ENCODE measurements at places on chromosomes 16 and 17. TPM values are rescaled to one million over a fixed set of nuclear protein-coding genes. Genes with fewer than 3 reads are reported as not detected.

Gene NDUFB10
- polyA plus RNA-seq = 468 TPM

Gene ZNRF1
- polyA plus RNA-seq = 20.6 TPM

Gene SERPINF2
- polyA plus RNA-seq = 0.26 TPM

Gene DCXR
- 190 TPM for polyA plus RNA-seq

Gene MSLN
- 0.19 TPM for polyA plus RNA-seq

Gene AKAP1
- polyA plus RNA-seq = 36.3 TPM

Gene HOXB1
- not detected for polyA plus RNA-seq

DNA sequence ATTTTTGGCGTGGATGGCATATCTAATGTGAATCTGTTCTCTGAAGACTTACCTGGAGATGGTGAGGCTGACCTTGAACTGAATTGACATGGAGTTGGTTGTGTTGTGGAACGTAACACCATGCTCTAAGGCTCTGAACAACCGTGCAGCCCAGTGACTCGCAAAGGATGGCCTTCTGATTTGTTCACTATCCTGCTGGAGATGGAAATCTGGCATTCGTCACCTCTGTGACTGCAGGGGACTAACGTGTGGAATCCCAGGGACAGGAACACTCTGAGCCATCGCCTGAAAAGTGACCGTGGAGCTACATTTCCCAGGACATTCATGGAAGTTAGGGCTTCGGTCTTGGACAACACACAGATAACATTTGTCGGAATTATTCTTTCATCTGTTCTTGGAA is 61.1 kb downstream of the BANP start:
- no peaks in the 10 kb centered on the region for H3K27me3 ChIP-seq
- no peak overlapping the region for H3K4me3 ChIP-seq
- H3K36me3 ChIP-seq = peaks cover 33% of the 10 kb centered on the region
- no peak for DNase-seq
- H3K27ac ChIP-seq = no peak overlapping the region
- peaks cover 7% of the 10 kb centered on the region for H3K4me1 ChIP-seq

DNA sequence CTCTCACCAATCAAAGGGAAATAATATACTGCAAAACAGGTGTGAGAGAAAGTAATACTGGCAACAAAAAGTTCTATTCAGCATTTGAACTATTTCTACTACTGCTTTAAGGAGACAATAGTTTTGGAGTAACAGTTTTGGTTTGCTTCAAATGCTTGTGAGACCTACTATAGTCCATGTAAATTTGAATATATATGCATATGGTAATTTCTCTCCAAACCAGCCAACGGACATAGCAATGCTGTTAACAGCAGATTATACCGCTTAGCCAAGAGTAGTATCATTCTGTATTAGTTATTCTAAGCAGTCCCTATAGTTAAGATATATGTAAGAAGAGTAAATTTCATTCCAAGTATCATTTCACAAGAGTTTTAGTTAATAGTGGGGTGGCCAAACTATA is 18.5 kb downstream of the PHLPP2 start:
- H3K4me3 ChIP-seq = no peak overlapping the region
- no peak overlapping the region for H3K27ac ChIP-seq
- peaks cover 8% of the 10 kb centered on the region for H3K36me3 ChIP-seq

- no peaks in the 10 kb centered on the region for H3K36me3 ChIP-seq
- H3K4me3 ChIP-seq = no peak overlapping the region
- no peaks in the 10 kb centered on the region for H3K4me1 ChIP-seq
- H3K27ac ChIP-seq = no peak overlapping the region
Measured at GRCh38 chr17:67285360-67285759, 40.4 kb upstream of the HELZ start.

GRCh38 chr17:48478224-48479013 is 48.4 kb upstream of the SKAP1 start:
- DNase-seq = no peak
- no peaks in the 10 kb centered on the region for H3K27me3 ChIP-seq
- H3K36me3 ChIP-seq = no peaks in the 10 kb centered on the region
- H3K4me1 ChIP-seq = 0 out of 2 replicates have a peak, but pooled peaks cover 10% of the 10 kb centered on the region

DNA sequence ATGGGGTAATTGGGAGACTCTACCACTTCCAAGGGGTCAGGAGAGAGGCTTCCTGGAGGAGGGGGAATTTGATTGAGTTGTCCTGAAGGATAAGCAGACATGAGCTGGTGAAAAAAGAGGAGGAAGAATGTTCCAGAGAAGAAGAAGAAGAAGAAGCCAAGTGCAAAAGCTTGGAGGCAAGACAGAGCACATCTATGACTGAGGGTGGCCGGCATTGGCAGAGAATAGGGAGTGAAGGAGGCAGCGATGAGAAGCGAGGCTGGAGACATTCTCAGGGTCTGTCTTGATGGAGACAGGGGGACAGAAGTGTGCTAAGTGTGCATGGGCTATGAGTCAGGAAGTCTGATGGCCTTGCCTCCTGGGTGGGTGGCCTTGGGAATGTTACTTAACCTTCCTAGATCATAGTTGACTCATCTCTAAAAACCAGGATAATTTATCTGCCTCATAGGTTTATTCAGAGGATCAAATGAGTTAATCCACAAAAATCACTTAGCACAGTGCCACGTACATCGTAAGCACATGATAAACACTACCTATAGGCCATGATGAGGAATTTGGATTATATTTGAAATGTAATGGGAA is 171.7 kb downstream of the ABCC12 start:
- DNase-seq = no peak
- H3K4me3 ChIP-seq = no peak overlapping the region
- H3K27ac ChIP-seq = no peak overlapping the region

GRCh38 chr17:57135789-57136291 is 50.8 kb downstream of the AKAP1 start:
- no peak overlapping the region for H3K4me3 ChIP-seq
- peak overlapping the region; percentile 47 for H3K27ac ChIP-seq
- peak; percentile 47 for DNase-seq
- H3K36me3 ChIP-seq = no peaks in the 10 kb centered on the region

- no peak overlapping the region for H3K27ac ChIP-seq
- H3K4me1 ChIP-seq = no peaks in the 10 kb centered on the region
- H3K36me3 ChIP-seq = no peaks in the 10 kb centered on the region
- no peaks in the 10 kb centered on the region for H3K27me3 ChIP-seq
- DNase-seq = no peak
- no peak overlapping the region for H3K4me3 ChIP-seq
Measured at GRCh38 chr16:9820476-9821246, 361.6 kb downstream of the GRIN2A start.

GRCh38 chr16:60991886-60992285 is 1044.4 kb downstream of the CDH8 start:
- no peaks in the 10 kb centered on the region for H3K27me3 ChIP-seq
- H3K36me3 ChIP-seq = no peaks in the 10 kb centered on the region
- no peak for DNase-seq
- no peak overlapping the region for H3K4me3 ChIP-seq
- no peaks in the 10 kb centered on the region for H3K4me1 ChIP-seq

DNA sequence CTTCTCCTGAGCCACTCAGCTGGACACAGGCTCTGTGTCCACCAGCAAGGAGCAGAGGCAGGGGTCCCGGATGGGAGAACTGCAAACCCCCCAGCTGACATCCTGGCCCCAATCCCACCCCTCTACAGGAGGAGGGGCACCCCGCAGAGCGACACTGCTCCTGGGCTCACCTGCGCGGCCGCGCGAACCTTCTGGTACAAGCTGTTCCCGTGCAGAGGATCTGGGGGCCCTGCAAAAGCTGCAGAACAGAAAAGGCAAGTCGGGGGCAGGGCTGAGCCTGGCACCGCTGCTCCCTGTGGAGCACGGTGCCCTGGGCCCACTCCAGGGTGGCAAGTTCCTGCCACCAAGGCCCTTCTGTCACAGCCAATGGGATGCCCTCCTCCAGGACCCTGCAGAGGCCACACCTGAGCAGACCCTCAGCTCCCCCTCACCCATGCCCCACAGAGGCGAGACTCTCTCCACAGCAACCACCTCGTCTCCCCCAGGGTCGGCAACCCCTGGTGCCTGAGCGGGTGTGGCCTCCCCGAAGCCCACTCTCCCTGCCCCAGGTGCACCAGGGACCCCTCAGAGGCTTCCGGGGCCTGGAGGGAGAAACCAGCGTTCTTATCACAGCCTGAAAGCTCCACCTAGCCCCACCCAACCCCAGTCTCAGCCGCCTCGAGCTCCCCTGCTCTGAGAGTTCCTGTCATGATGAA is 4.9 kb downstream of the TEPSIN start:
- H3K4me1 ChIP-seq = no peaks in the 10 kb centered on the region
- no peak overlapping the region for H3K27ac ChIP-seq
- H3K4me3 ChIP-seq = no peak overlapping the region
- peaks cover 40% of the 10 kb centered on the region for H3K36me3 ChIP-seq
- no peaks in the 10 kb centered on the region for H3K27me3 ChIP-seq

Data from SK-N-SH (cell line).